ENCODE measurements at places on chromosomes 4 and X.

DNA sequence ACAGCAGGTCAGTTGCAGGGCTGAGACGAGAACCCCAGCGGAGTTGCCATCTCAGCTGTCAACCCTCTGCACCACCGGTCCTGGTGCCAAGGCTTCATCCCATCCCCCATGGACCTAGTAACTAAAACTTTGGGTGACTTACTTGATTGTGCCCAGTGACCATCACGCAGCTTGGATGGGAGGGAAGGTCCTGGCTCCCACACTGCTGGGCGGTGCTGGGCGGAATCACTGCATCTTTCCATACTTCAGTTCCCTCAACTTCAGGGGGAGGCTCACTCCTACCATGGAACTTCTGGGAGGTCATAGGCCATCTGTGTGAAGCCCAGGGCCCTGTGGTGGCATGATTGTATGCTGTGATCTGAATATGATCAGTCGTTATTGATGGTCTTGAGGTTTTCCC lies 26.2 kb upstream of the JAKMIP1 start:
- no peak for DNase-seq

DNA sequence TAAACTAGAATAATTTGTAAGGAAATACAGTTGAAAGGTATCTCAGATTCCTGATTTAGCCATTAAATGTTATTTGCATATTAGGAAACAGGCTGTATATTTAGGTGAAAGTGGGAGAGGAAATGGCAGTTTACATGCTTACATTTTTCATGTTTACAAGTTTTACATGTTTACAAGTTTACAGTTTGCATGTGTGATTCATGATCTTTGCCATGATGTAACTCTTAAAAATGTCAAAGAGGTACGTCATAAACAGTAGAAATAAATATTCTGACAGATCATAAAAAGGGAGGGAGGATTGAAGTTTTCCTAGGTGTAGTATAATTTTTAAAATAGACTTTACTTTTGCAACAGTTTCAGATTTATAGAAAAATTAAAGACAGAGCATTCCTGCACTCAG lies 45.7 kb downstream of the KDM6A start:
- DNase-seq: peak; percentile 38

DNA sequence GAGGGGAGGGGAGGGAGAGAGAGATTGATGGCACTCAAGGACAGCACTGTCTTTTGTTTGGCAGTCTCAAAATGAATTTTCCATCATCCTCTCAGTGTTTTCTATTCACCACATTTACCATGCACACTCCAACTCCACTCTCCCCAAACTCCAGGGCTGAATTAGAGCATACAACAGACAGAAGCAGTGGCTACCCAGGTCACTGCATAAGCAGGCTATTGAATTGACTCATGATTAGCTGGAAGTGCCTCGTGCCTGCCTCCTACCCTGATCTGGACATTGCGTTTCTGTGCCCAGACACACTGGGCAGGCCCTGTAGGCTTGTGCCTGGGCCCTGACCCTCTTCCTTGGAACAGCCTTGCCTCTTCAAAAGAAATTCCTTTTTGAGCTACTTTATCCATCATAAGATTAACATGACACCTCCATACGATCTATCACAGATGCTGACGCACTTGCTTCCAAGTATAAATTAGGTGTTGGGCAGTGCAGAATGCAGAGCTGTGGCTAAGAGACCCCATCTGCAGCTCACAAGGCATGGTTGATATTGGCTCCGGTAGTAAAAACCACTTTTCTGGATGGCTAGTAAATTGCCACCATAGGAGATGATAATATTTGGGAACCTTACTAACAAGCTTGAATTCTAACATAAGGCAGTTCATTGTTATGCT lies 752.9 kb downstream of the RPA4 start:
- no peak for DNase-seq

DNA sequence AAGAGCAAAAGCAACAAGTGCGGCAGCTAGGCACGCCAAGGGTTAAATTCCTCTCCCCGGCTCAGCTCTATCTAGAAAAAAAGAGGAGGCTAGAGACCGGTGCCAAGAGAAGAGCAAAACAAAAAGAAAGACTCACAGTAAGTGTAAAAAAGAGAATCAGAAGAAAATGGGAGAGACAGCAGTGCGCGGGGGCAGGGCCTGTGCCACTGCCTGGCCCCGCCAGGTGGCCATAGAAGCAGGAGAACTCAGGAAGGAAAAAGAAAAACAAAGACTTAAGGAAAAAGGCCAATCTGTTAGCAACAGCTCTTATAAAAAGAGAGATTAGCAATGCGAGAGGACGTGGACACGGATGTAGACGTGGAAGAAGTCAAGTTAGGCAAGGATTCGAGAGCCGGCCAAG lies 3.2 kb downstream of the ACOX3 start:
- no peak for DNase-seq

GRCh38 chr4:90570615-90571014 lies 443.4 kb downstream of the CCSER1 start:
- DNase-seq: no peak

- no peak for DNase-seq
Measured at GRCh38 chrX:42825201-42825600, 47.2 kb upstream of the PPP1R2C start.

DNA sequence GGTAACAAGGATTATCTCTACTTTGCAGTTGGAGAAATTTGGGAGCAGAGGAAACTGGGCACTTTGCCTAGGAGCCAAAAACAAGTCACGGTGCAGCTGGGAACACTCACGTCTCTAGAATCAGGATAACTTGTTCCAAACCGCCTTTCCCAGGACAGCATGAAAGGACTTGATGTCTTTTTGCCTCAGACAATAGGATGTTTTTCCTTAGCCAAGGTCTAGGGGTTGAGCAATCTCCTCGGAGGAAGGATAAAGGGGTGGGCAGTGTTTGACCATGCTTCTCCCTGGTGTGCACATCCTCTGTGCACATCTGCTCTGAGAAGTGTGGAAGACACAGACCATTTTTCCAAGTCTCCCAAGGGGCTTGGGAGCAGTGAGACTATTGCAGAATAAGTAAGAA lies 1.7 kb upstream of the SPARCL1 start:
- DNase-seq: no peak

GRCh38 chrX:41389311-41389888 lies 55.4 kb downstream of the DDX3X start:
- DNase-seq: no peak

- DNase-seq: no peak
Measured at GRCh38 chr4:87179751-87180150, 40.7 kb downstream of the KLHL8 start.

DNA sequence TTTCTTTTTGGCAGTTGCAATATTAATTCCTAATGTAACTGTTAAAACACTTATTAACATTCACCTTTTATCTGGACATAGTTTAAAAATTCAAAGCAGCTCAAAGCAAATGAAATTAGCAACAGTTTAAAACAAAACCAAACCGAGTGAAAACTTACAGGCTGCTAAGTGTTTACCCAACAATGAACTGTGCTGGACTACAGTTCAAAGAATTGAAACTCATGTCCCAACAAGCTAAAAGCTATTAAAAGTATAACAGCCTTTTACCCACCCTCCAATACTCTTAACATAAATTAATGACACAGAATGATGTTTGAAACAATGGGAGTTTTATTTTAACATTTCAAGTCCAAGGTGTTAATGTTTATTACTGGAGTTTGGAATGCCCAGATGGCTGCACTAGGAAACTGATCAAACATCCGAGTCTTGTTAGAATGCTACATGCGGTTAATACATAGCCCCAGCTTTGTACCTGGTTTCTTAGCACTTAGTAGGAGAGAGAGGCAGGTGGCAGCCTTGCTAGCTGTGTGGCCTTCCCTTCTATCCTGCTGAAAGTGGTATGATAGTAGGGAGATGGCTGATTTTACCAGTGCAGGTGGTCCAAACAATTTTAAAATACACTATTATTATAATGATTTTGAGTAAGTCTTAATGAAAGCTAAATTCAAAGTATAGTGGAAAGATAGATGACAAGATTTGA lies 21.1 kb upstream of the FRYL start:
- no peak for DNase-seq

- DNase-seq: no peak
Measured at GRCh38 chr4:8898419-8898818, 26.8 kb upstream of the HMX1 start.

DNA sequence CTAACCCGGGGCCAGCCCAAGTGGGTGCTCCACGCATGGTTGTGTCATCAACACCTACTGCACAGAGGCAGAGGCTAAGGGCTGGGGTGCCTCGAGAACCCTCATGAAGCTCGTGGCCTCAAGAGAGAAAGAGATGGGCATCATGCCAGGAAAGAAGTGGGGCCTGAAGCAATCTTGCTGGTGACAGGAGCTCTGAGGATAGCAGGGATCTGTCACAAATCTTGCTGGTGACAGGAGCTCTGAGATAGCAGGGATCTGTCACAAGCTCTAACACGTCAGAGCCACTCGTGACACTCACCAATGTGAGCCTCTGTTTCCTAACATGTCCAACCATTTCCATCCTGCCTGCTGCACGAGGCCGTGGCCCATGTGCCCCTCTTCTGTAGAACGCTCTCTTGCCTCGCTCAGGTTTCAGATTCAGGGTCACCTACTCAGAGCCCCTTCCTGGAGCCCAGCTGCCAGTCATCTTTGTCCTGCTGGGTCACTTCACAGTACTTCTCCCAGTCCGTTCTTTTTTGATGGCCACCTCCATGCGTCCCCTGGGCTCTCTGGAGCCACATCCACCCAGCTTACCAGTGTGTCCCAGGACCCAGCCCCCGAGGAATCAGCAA lies 21.1 kb downstream of the PNMA6E start:
- no peak for DNase-seq

DNA sequence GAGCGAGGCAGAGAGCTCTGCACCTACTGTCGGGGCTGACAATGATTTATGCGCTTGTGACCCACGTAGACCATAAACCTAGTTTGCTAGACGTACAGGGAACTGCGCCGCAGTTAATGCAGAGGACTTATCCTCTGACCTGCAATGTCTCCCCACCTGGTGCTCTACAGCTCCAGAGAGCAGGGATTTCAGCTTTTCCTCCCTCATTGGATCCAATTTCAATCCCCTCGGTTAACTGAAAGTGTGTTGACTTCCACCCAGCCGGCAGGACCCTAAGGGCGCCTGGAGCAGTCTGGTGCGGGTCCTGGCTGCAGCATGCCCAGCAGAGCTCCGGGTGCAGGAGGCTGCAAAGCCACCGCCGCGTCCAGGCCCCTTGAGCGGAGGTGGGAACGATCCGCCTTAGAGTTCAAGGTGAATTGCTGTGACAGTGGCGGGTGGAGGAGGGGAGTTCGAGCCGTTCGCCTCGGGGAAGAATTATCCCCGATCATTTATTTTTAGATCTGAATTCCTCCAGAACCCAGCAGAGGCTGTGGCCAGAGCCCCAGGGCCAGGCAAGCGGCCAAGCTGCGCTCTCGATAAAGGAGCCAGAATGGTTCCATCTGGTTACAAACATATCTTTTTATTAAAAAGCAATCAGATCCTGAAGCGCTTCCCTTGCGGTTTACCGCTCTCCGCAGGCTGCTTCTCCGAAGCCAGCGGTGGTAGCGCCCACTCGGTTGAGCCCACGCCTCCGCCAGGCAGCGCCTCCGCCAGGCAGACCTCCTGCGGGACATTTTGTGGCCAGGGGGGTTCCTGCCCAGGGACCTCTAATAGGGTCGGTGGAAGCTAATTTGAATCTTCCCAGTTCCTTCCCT lies 66.0 kb downstream of the FBXO8 start:
- DNase-seq: no peak

DNA sequence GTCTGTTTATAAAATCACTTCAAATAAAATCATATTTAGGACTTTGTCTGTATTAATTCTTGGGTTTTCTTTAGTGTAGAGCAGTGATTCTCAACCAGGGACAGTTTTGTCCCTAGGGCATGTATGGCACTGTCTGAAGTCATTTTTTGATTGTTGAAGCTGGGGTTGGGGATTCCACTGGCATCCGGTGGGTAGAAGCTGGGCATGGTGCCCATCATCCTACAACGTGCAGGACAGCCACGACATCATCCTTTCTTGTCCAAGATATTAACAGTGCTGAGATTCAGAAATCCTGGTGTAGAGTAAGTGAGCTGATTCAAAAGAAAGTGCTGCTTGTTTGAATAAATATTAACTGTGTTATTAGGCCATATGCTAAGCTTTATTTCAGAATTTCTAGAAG lies 28.6 kb downstream of the DCLK2 start:
- DNase-seq: no peak

DNA sequence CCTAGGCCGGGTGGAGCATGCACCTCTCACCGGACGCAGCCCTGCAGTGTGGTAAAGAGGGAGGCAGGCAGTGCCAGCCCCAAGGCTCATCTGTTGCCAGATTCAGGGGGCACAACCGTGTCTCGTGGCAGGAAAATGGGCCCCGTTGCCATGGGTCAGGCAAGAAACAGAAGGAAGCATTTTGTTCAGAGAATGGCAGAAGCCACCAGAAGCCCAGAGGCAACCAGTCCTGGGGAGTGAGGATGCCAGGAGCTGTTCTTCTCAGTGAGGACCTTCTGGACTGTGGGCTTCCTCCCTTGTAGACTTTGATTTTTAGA lies 12.5 kb upstream of the UVSSA start:
- no peak for DNase-seq

- DNase-seq: peak; percentile 71
Measured at GRCh38 chr4:1676605-1677525, 7.2 kb downstream of the FAM53A start.

DNA sequence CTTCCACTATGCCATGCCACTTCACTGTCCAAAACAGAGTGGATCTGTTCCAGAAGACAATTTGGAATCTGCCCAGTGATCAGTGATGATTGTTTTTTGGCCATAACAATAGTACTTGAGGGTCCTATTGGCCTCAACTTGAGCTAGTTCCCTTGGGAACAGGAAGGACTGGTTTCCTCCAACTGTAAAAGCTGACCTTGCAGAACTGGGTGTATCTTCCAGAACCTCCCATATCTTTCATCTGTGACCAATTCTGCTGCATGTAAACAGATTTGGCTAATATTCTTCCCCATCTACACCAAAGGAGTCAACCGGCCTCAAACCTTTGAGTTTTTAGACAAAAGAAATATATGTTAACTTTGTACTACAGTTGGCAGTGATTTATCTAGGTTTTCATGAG lies 165.1 kb upstream of the TRPC5 start:
- no peak for DNase-seq

GRCh38 chr4:48290146-48290772 lies 20.6 kb upstream of the TEC start:
- peak; percentile 50 for DNase-seq

DNA sequence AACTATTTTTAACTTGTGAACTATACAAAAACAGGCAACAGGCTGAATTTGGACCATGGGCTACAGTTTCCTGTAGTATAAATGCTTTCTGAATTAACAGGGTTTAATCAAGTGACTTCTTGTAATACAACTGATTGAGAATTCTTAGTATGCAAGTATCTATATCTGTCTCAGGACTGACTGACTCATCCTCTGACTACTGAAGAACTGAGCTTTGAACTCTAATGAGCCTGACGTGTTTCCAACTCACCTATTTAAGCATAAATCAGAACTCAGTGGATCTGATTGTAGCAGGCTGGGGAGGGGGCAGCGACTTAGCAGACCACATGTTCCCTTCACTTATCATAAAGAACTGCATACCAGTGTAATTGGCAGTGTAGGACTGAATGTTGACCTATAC lies 7.8 kb downstream of the SPATA4 start:
- no peak for DNase-seq

Measured in hematopoietic multipotent progenitor cell treated with erythropoietin and hydrocortisone succinate and interleukin-3 and kit ligand, for 17 days (in vitro differentiated cells).